ENCODE measurements at places on chromosomes 11 and 22.

DNA sequence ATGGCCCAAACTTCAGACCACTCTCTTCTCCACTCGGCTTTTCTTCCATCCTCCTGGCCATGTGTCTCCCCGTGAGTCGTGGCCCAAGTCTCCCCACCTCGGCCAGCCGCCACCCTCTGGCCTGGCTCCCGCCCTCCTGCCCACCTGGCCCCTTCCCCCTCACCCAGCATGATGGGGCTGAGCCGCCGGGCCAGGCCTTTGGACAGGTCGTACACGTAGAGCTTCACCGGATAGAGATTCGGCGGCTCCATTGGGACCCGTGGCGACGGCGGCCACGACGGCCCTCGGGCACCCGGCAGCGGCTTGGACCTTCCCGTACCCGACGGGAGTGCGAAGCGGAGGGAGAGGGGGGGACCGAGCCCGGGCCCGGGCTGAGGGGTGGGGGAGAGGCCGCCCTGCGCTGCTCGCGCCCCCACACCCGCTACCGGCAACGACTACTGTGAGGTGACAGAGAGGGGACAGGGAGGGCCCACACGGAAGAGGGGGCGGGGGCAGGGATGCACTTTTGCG is at the start of gene DESI1:
Gene DESI1 (minus strand): TSS at position 455 of the 510 bp plus-strand sequence. CDS start 204 bp downstream, at position 251.
- DNase-seq = no peak

DNA sequence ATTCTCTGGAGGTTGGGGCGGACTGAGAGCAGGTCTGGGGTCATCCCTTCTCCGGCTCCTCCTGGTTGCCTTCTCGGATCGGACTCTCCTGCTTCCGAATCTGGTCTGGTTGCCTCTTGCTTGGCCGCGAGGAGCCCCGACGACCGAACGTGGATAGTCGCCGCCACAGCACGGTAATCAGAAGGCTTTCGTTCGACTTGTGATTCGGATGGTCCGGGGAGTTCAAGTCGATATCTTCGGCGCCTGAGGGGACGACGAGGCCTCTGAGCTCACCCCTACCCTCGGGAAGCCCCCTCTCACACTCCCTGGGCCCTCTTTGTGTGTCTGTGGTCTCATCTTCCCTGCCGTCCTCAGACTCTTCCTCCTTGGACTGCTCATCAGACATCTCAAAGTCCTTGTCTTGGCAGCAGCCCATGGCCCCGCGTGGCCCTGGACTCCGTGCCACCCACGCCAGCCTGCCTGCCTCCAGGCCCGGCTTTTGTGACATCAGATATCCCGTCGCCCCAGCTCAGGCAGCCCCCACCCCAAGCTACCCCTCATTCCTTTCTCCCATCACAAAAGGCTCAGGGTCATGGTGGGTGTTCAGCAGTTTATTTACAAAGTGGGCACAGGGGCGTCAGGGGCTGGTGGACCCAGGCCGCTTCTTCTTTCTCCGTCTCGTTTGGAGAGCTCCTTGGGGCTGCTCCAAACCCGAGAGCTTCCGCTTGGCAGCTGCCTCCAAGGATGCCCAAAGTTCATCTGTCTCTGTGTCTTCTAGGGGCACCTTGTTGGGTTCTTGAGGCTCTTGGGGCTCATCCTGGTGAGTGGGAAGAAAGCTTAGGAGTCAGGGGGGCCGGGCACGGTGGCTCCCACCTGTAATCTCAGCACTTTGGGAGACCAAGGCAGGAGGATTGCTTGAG is at the start of gene TEX54:
Gene TEX54 (minus strand): TSS at position 506 of the 899 bp plus-strand sequence.
- DNase-seq = no peak

GRCh38 chr22:19525666-19526065 is 1.5 kb upstream of the CLDN5 start:
- DNase-seq = no peak

GRCh38 chr11:105537531-105537930 is 72.3 kb upstream of the GRIA4 start:
- no peak for DNase-seq

- no peak for DNase-seq
Measured at GRCh38 chr22:28815111-28815510, 14.7 kb upstream of the XBP1 start.

DNA sequence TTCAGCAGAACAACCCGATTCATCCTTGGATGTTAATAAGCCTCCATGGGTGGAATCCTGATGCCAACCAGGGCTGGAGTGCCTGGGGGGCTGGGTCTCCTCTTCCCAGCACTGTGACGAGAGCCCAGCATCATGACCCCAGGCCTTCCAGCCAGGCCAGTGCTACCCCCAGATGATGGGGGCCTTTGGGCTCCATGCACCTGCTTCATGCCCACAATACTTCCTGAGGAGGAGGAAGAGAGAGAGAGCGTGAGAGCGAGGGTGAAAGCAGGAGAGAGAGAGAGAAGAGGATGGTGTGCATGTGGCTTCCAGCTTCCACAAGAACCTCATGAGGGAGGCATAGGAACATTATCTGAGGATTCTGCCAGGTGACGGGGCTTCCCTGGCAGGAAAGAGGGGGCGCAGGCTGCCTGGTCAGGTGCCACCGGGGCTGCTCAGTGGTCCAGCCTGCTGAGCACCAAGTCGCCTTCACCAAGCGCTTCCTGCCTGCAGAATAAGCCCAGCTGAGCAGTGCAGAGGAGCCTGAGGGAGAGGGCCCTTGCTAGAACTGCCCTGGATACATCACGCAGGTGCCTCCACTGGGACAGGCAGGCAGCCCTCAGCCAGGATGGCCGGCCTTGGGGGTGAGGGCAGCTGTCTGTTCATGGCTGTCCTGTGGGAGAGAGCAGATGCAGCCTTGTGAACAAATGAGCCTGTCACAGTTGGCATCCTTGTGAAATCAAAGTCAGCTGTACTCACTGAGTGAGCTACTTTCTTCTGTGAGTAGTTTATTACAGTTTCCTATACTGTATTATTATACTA is 243.3 kb upstream of the B3GAT1 start:
- no peak for DNase-seq

GRCh38 chr11:55658031-55658573 is 3.9 kb upstream of the OR4C6 start:
- no peak for DNase-seq

GRCh38 chr11:11389238-11389637 is 36.2 kb upstream of the CSNK2A3 start:
- no peak for DNase-seq

GRCh38 chr22:35445933-35446332 is 46.0 kb downstream of the MCM5 start:
- DNase-seq = no peak
